ENCODE measurements at places on chromosomes 16 and 17. TPM values are rescaled to one million over a fixed set of nuclear protein-coding genes. Genes with fewer than 3 reads are reported as not detected.

DNA sequence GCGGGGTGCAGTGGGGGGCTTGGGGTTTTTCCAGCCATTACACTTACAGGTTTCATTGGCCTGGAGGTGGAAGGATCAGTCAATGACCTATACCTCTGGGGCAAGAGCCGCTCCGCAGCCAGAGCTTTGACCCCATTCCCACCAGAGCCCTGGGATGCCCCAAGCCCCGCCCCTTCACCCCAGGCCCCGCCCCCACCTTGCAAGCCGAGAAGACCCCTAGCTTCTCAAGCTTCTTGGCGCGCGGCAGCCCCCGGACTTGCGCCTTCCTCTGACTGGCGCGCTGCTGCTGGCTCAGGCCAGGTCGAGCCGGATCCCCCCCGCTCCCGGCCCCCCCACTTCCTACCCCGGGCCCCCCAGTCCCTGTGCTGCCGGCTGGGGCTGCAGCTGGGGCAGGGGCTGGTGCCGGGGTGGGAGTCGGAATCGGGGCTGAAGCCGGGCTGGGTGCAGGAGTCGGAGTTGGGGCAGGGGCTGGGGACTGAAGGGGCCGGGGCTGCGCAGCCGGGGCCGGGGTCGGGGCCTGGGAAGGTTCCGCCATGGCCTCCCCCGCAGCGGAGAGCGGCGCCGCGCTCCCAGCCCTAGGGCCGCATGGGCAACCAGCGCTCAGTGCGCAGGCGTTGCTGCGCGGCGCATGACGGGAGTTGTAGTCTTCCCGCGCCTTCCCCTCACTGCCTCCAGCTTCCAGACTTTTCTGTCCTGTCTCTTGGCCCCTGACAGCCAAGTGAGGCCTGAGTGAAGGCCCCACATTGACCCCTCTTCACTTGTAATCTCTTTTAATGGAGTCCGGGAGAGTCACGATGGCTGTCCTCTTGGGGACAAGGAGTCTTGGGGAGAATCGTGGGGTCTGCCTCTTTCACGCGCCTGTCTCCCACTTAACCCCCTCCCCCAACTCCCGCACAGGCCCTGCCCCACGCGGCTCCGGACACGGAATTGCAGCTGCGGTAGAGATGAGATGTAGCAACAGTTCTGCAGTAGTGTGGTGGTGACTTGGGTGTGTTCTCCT, at the start of gene KAT2A:
TSS of gene KAT2A (minus strand) at position 598 of the 1,000 bp plus-strand sequence. CDS start at position 535, 63 bp downstream.
- DNase-seq: peak; percentile 93

KRTAP1-1 gene
- total RNA-seq: not detected

- DNase-seq: peak; percentile 71
These were observed 369.1 kb downstream of the XYLT1 start for GRCh38 chr16:17101646-17102045.

DNA sequence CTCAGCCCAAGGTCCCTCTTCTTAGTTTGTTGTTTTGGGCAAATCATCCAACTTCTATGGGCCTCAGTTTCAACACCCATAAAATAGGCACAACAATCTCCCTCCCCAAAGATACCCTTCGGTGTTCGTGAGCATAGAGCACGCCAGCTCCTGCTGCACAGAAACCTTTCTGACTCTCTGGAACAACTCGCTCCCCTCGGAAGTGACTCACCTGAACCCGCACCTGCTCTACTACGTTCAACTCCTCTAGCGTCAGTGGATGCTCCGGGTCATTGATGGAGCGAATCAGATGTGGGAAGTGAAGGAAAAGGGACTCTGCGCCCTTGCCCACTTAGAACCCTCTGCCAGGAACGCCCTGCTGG, 445 bp downstream of the CIAO2B start:
- no peak for DNase-seq

MT1A gene
- total RNA-seq: not detected

DNA sequence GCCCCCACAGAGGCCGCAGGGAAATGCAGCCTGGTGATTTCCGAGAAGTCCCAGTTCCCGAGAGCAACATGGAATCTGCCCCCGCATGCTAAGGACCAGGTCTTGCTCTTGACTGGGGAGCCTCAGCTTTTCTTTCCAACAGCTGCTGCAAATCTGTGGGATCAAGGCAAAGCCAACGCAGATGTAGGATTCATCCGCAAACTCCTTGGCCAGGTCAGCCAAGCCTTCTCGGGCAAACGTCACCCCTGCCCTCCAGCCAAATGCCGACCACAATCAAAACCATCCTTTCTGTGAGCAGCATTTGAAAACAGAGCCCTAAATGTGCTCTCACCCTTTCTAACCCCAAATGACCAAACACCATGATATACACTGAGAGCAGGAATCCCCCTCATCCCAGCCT, 54.0 kb downstream of the MRM3 start:
- no peak for DNase-seq

DNA sequence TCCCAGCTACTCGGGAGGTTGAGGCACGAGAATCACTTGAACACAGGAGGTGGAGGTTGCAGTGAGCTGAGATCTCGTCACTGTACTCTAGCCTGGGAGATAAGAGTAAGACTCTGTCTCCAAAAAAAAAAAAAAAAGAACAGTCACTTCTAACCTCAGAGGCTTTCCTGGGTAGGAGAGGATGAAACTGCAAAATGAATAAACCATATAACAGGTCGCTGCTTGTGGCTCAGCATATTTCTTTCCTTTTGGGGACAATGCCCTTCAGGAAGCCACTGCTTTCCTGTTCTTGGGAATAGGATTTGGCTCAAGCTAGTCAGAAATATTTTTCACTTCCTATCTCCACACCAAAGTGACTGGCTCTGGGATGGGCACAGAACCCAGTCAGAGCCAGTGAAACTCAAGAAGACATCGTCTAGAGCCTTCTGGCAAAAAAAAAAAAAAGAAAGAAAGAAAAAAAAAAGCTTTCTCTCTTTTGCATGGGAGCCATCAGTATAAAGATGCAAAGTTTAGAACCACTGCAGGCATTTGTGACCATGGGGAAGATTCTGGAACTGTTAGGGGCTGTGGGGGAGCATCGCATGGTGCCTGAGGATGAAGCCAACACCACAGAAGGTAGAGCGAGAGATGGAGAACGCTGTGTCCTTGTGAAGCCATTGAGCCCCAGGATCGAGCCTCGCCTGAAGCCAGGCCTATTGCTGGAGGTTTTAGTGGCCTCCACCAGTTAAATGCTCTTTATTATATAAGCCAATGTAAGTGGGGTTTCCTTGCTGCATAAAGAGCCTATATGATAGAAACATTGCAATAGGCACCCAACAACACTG, 71.8 kb upstream of the MRTFB start:
- no peak for DNase-seq

DNA sequence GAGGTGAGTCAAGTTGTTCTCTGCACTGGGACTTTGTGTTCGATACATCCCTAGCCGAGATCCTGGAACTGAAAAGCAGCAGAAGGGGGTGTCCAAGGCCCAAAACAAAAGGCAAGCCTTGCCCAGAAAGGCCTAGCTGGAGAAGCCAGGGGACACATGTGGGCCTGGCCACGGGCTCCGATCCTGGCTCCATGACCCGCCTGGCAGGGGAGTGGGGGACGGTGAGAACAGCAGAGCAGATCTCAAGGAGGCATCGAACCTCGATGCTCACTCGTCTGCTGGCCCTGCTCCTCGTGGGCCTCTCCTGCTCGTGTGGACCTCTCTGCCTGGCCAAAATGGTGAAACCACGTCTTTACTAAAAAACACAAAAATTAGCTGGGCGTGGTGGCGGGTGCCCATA, 8.9 kb downstream of the CCNF start:
- DNase-seq: peak; percentile 29

CEP295NL gene
- total RNA-seq: not detected

GRCh38 chr17:67211742-67212141, 33.3 kb downstream of the HELZ start:
- DNase-seq: no peak

DNA sequence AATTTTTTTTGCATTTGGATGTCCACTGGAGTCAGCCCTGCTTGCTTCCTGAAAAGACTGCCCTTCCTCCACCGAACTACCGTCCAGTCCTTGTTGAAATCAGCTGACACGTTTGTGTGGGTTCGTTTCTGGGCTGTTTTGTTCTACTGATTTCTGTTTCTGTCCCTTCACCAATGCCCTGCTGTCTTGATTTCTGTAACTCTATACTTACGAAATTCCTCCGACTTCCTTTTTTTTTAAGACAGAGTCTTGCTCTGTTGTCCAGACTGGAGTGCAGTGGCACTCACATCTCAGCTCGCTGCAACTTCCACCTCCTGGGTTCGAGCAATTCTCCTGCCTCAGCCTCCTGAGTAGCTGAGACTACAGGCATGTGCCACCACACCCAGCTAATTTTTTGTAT, 8.4 kb upstream of the GAA start:
- DNase-seq: no peak

- DNase-seq: no peak
These were observed 11.0 kb upstream of the NXPH3 start for GRCh38 chr17:49564638-49565037.

- no peak for DNase-seq
These were observed 98.0 kb downstream of the TBC1D16 start for GRCh38 chr17:79937391-79938335.

GRCh38 chr16:10865991-10866966, 10.7 kb upstream of the CIITA start:
- peak; percentile 27 for DNase-seq

EXOC7 gene
- total RNA-seq: 69.0 TPM

- DNase-seq: peak; percentile 68
These were observed 3.2 kb downstream of the PRSS22 start for GRCh38 chr16:2854700-2855309.

DNA sequence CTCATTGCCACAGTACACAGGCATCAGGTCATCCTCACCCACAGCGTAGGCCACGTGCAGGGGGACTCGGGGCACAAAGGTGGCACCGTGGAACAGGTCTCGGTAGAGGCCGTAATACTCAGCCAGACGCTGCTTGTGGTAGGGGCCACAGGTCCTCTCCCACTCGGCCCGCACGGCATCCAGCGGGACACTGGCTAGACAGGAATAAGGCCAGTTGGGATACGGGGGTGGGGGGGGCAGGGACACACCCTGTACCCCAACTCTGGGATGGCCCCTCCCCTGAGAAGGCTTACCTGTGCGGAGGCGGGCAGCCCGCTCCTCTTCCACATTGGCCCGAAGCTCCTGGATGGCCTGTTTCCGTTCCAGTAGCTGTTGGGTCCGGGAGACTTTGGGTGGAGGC, 3.0 kb downstream of the MRPL38 start:
- DNase-seq: no peak

DNA sequence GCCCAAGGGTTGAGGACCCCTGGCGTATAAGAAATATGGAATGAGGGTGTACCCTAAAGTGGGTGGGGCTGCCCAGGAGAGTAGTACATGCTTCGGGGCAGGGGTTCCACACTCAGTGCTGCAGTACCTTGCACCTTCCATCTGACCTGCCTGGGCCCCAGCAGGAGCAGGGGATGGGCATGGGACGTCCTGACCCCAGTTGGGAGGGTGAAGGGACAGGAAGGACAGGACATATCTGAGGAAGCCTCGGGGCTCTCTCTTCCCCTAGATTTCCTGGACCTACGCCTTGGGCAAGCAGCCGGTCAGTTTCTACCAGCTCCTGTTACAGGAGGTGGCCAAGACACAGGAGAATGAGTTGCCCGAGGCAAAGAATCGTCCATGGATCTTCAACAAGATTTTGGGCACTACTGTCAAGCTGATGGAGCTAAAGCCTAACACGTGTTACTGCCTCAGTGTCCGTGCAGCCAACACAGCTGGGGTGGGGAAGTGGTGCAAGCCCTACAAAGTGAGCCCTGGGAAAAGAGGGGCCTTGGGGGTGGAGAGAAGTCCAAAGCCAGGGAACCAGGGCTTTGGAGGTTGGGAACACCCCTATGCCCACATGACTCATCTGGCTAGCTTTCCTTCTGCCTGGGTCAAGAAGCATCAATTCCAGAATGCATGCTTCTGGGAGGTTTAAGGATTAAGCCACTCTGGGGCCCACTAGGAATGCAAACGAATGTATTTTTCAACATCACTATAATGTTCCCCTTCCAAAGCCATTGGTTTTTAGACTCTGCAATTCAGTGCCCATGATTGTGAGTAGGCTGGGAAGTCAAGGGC, 7.9 kb downstream of the FNDC8 start:
- no peak for DNase-seq

DNA sequence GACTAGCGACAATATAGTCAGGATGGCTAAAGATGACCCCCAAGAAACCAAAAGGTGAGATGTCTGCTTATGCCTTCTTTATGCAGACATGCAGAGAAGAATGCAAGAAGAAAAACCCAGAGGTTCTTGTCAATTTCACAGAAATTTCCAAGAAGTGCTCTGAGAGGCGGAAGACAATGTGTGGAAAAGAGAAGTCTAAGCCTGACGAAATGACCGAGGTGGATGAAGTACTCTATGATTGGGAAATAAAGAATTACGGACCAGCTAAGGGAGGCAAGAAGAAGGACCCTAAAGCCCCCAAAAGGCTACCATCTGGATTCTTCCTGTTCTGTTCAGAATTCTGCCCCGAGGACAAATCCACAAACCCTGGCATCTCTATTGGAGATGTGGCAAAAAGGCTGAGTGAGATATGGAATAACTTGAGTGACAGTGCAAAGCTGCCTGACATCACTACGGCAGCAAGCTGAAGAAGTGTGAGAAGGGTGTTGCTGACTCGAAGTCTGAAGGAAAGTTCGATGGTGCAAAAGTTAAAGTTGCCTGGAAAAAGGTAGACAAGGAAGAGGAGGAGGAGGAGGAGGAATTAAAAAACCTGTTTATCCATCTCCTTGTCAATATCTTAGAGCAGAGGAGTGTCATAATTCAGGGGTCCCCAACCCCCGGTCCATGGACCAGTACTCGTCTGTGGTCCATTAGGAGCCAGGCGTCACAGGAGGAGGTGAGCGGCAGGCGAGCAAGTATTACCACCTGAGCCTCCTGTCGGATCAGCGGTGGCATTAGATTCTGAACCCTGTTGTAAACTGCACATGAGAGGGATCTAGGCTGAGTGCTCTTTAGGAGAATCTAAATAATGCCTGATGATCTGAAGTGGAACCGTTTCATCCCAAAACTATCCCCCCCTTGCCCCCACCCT, 25.1 kb upstream of the ADGRG1 start:
- no peak for DNase-seq

SMIM36 gene
- total RNA-seq: not detected

DNA sequence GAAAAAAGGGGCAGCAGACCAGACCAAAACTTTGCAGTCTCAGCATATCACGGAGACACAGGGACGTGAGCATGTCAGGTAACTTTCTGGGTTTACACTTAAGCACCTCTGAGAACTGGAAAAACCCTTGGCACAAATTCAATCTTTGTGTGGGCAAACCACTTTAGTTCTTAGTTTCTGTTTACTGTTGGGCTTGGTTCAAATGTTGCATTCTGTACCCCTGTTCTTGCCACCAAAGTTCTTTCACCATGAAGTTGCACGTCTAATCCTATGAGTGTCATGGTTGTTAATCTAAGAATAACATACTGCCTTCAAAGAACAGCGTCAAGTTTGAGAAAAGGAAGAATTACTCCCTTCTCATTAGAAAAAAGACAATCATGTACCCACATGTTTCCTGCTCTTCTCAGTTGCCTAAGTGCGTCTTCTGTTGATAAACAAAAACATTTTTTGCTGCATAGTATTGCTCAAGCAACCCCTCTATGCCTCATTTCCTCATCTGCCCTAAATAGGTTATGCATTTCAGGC, 11.6 kb downstream of the KRT33A start:
- no peak for DNase-seq

GRCh38 chr16:3182608-3183444, 5.2 kb upstream of the OR1F1 start:
- no peak for DNase-seq

PRSS21 gene
- not detected for total RNA-seq

GRCh38 chr17:70235252-70235651, 65.9 kb downstream of the KCNJ2 start:
- no peak for DNase-seq

Data from Karpas-422 (cell line).